ENCODE measurements at places on chromosomes 7 and 10. TPM values are rescaled to one million over a fixed set of nuclear protein-coding genes. Genes with fewer than 3 reads are reported as not detected.

The GTPBP10 gene
- 14.0 TPM for total RNA-seq

The MYOZ1 gene
- total RNA-seq: not detected

The HPSE2 gene
- total RNA-seq: not detected

The CPA2 gene
- total RNA-seq: not detected

The FOXK1 gene
- total RNA-seq: 24.9 TPM

The PPP3CB gene
- 12.7 TPM for total RNA-seq

The IL15RA gene
- total RNA-seq: 16.7 TPM

The MKI67 gene
- total RNA-seq: 16.4 TPM

The OPN4 gene
- not detected for total RNA-seq

The WNT8B gene
- total RNA-seq: not detected
